ENCODE measurements at places on chromosomes 11 and 22.

DNA sequence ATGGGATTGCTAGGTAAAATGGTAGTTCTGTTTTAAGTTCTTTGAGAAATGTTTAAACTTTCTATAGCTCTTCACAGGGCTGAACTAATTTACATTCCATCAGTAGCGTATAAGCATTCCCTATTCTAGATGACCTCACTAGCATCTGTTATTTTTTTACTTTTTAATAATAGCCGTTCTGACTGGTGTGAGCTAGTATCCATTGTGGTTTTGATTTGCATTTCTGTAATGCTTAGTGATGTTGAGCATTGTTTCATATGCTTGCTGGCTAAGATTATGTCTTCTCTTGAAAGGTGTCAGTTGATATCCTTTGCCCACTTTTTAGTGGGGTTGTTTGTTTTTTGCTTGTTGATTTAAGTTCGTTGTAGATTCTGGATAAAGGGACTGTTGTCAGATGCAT, 35.9 kb downstream of the MMP27 start:
- DNase-seq, result no peak

GRCh38 chr22:20131859-20132685, 468 bp downstream of the ZDHHC8 start:
- DNase-seq, result no peak

DNA sequence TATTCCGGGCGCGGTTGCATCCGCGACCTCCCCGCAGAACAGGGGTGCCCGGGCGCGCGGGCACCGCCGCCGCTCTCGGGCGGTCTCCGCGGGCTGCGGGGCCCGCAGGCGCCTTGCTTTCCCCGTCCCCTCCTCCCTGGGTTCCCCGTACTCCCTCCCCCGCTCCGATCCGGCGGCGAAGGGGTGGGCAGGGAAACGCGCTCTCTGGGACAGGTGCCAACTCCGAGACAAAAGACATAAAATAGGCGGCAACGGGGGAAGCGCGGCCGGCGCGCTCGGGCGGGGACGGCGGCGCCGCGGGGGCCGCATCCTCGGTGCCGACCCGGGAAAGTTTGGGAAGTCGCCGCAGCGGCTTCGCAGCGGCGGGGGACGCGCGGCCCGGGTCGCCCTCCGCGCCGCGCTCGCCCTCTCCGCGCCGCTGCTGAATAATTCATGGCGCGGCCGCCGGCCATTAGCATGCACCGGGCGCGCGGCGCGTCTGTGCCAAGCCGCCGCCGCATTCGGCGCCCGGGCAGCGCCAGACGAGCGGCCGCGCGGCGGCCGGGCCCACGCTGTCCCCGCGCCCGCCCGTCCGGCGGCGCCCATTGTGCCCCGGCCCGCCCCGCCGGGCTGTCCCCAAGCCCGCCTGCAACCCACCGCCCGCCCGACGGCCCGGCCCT, 78.7 kb upstream of the PPARA start:
- DNase-seq, result peak; percentile 54

DNA sequence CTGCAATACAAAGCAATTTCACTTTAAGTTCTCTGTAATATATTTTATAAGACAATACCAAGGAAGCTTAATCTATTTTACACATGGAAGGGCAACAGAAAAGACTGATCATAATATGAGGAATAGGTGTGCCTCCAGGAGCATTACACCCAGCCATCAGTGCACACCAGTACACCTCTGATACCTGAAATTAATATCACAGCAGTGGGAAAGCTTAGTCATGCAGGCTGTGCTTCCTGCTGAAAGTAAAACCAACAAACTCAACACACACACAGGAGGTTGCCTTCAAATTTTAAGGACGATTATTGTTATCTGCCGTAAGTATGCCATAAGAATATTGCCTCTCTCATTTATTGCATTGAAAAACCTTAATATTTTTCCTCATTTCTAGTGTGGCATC, 1119.1 kb upstream of the TENM4 start:
- no peak for DNase-seq

GRCh38 chr11:64139049-64139448, 26.9 kb downstream of the MACROD1 start:
- no peak for DNase-seq

DNA sequence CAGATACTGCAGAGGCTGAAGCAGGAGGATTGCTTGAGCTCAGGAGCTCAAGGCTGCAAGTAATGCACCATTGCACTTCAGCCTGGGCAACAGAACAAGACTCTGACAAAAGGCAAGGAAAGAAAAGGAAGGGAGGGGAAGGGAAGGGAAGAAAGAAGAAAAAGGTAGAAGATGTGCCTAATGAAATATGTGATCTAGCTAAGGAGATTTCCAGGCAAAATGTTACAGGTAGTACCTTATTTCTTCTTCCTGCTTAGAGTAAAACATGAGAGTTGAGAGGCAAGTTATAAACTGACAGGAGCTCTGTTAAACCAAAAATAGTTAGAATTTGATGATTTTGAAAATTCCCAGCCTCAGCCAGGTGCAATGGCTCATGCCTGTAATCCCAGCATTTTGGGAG, 4.7 kb upstream of the PELI3 start:
- DNase-seq, result no peak

GRCh38 chr11:73197348-73197747, 20.7 kb upstream of the P2RY2 start:
- no peak for DNase-seq

DNA sequence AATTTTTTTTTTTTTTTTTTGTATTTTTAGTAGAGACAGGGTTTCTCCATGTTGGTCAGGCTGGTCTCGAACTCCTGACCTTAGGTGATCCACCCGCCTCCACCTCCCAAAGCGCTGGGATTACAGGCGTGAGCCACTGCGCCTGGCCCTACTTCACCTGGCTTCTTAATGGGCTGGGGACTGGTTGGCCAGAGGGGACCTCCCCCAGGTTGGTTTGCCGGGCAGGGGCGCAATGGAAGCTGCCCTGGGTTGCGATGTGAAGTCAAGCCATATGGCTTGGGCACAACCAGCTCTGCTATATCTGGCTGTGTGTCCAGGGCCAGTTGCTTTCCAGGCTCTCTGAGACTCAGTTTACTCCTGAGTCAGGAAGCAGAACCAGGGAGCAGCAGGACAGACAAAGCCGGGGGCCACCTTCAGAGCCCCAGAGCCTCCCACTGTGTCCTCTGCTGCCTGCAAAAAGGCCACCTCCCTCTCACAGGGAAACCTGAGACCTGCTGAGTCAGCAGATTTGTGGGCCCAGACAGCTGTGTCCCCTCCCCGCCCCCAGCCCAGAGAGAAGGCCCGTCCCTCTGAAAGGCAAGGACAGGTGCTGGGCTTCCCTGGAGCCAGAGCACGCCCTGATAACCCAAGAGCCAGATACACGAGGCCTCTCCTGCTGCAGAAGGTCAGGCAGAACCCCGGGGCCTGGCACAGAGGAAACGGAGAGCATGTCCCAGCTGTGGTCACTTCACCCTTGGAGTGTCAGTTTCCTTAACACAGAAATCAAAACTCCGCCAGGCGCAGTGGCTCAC, 29.2 kb upstream of the DAGLA start:
- no peak for DNase-seq

- DNase-seq, result no peak
Measured at GRCh38 chr11:79412761-79413160, 28.1 kb downstream of the TENM4 start.

DNA sequence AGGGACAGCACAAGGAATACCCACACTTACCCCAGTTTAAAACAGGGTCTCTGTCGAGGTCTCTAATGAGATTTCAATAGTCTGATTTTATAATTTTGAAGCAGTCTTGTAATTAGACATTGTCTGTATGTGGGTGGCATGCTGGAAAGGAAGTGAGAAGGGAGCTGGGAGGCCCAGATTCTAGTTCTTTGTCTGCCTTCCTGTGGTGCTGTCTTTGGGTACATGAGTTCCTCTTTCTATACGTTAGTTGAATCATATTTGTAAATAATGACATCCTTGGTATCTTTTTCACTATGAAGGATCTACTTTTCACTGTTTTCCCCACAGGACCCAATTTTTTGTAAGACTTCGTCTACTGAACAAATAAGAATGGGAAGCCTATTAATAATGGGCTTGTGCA, 42.0 kb upstream of the TENM4 start:
- DNase-seq, result peak; percentile 37

- peak; percentile 92 for DNase-seq
Measured at GRCh38 chr11:64971421-64972233, at the start of gene MAJIN. Gene MAJIN, minus strand, starts transcription at chr11:64972108. Its CDS starts 12,703 bp downstream, at chr11:64959405.

DNA sequence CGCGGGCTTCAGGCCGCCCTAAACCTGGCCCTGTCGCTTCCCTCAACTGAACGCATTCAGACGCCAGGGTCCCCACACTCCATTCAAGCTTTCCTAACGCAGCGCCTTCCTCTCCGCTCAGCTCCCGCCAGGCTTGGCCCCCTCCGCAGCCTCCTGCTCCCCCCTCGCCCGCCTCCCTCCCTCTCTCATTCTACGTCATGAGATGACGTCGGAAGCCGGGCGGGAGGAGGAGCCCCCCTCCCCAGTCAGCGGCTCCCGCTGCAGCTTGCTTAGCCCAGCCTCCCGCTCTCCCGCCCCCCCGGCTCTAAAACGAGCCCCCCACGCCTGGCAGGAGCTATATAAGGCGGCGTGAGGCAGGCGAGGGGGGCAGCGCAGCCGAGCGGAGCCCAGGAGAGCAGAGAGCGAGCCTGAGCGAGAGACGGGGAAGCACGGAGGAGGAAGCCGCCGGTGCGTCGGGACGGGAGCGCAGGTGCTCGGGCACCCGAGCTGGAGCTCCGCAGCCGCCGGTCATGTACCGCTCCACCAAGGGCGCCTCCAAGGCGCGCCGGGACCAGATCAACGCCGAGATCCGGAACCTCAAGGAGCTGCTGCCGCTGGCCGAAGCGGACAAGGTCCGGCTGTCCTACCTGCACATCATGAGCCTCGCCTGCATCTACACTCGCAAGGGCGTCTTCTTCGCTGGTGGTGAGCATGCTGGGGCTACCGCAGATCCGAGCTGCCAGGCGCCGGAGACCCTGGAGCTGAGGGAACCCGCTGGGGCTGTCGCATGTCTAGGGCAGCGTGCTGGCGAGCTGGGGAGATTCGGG, at the start of gene NPAS4:
Gene NPAS4, plus strand, starts transcription at position 365 of the 806 bp plus-strand sequence. Its CDS starts 145 bp downstream, at position 510.
- DNase-seq, result no peak

DNA sequence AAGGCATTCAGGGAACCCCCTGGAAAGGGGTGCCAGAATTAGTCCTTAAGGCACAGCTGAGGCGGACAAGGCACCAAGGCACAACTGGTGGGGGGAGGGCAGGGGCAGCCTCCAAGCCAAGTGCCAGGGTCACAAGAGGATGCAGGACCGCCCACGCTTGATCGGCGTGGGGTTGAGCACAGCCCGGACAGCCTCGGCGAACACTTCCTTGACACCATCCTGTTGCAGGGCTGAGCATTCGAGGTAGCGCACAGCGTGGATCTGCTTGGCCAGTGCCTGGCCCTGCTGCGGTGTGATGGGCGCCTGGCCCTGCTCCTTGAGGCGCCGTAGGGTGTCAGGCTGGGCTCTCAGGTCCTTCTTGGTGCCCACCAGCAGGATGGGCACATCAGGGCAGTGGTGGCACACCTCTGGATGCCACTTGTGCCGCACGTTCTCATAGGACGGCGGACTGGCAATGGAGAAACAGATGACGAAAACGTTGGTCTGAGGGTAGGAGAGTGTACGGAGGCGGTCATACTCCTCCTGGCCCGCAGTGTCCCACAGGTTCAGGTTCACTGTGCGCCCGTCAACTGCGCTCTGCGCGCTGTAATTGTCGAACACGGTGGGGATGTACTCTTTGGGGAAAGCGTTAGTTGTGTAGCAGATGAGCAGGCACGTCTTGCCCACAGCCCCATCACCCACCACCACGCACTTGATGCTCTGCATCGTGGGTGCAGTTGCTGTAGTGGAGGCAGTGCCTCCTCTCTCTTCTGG, 13.1 kb downstream of the RHOG start:
- DNase-seq, result no peak

DNA sequence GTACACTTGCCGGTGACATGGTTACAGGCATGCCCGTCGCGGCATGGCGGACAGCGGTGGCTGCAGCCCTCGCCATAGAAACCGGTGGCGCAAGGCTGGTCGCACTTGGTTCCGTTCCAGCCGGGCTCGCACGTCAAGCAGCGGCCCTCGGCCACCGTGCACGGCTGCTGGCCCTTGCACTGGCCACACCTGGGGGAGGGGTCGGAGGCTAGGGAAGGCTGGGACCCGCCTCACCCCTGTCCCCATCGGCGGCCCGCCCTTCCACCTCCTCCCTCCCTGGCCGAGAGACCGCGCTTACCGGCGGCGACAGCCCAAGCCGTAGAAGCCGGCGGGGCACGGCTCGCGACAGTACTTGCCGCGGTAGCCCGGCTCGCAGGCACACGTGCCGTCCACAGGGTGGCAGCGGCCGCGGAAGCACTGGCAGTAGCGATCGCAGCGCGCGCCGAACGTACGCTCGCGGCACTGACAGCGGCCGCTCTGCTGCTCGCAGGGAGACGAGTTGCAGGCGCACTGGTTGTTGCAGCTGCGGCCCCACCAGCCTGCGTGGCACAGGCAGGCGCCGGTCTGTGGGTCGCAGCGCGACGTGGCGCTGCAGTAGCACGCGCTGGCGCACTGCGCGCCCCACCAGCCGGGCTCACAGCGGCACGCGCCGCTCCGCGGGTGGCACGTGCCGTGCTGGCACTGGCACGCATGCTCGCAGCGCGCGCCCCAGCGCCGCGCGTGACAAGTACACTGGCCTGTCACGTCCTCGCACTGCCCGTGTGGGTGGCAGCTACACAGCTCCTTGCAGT, 6.7 kb downstream of the SCARF2 start:
- peak; percentile 64 for DNase-seq

- DNase-seq, result no peak
Measured at GRCh38 chr11:15673408-15673831, 558.7 kb downstream of the INSC start.

DNA sequence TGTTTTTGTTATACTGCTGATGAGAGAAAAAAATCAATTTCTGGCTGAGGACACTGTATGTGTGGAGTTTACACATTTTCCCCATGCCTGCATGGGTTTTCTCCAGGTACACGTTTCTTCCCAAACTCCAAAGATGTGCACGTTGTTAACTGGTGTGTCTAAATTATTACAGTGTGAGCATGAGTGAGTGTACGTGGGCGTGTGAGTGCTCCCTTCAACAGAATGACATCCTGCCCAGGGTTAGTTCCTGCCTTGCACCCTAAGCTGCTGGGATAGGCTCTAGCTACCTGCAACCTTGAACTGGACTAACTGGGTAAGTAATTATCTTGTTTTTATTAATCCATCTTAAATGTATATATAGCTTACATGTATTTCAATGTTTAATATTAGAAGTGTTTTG, 5.5 kb downstream of the NPAT start:
- no peak for DNase-seq

DNA sequence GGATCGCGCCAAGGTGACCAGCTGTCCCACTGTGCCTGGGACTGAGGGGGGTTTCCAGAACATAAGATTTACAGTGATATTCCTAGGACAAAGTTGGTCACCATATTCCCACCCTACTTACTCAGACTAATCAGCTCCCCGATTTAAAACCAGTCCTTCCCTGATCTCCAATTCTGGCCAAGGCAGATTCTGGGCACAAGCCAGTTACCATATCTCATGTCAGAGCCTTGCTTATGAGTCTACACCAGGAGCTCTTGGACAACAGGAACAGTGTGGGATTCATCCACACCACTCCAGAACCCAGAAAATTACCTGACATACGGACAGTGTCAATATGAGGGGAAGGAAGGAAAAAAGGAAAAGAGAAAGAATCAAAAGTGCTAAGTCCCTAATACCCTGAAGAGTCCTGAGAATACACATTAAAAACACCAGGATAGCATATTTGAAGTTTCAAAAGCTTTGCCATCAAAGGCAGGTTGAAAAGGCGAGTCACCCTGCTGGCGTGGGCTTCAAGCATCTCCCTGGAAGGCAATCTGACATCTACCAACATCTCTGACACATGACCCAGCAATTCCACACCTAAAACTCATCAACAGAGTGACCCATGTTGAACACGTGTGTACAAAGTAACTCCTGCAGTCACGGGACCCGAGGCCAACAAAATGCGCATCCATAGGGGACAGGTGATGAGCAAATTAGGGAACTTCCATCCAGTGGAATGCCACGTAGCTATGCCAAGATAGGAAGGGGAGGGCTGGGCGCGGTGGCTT, 8.0 kb upstream of the IL2RB start:
- no peak for DNase-seq
